Glutamatergic neuron (in vitro differentiated cells): ENCODE measurements at places on chromosomes 6 and 20.

GRCh38 chr20:19767070-19767469, 9.0 kb downstream of the RIN2 start:
- no peak for DNase-seq

- no peak for DNase-seq
Measured at GRCh38 chr6:46186583-46186982, 15.8 kb upstream of the ENPP5 start.

GRCh38 chr6:24940311-24940917, 4.7 kb upstream of the RIPOR2 start:
- no peak for DNase-seq

GRCh38 chr20:43971267-43971666, 56.6 kb downstream of the TOX2 start:
- DNase-seq: no peak

DNA sequence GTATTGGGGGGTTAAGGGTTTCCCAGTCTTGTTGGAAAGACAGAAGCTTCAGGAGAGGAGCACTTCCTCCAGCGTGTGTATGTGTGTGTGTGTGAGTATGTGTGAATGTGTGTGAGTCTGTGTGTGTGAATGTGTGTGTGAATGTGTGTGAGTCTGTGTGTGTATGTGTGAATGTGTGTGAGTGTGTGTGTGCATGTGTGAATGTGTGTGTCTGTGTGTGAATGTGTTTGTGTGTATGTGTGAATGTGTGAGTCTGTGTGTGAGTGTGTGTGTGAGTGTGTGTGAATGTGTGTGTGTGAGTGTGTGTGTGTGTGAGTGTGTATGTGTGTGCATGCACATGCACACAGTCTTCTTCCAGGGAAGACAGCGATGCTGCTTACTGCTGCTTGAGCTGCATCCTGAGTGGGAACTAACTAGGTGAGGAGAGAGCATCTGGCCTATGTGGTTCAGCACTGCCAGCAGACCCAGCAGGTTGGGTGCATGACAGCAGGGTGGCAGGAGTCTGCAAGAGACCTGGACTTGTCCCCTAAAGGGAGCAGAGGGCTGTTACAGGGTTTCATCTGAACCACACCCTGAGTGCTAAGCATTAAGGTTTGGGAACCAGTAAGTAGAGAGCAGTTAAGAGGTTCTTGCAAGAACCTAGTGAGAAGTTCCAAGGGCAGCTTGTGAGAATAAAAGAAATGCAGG, 22.7 kb upstream of the CCND3 start:
- DNase-seq: no peak

DNA sequence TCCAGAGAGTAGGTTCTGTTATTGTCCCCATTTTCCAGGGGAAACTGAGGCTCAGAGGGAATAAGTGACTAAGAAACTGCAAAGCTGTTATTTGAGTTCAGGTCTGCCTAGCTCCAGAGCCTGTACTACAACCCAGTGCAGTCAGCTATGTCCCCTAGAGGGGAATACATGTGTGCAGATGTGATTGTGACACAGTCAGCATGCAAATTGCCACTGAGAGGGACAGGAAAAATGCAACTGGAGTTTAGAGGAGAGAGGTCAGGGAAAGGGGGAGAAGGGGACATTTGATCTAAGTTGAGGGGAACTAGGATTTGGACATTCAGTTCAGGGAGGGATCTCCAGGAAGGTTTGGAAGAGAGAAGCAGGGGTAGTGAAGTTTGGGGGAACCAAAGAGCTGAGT, 38.6 kb upstream of the EPB41L1 start:
- DNase-seq: no peak

DNA sequence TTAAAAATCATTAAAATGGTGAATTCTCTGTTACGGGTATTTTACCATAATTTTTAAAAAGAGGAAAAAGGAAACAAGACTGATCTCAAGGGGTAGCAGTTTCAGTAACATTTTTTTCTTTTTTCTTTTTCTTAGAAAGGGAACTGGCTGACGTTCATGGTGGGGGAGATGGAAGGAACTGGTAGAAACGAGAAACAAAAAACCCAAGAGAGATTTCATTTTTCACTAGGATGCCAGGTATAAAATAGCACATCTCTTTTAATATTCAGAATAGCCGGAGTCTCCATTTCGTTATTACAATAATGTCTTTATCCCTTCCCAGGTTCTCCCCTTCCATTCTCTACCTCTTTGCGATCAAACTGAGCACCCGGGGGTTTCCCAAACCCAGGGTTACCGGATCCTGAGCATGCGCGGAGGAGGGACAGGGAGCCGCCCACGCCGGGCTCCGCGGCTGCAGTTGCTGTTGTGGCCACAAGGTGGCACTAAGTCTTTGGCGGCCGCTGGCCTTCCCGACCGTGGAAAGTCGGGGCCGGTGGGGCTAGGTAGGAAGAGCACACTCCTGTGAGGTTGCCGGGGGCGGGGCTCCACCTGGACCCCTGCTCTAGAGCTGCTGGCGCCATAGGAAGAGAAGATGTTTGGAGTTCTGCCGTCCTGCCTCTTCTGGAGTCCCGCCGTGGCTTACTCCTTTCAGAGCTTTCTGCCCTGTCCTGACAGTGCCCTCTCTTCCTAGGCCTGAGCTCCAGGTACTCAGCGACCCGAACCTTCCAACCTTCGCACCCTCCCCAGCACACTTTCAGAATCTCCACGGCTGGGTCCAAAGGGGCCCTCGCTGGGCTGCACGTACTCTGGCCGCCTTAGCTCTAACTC, 146.8 kb downstream of the SH3BGRL2 start:
- DNase-seq: peak; percentile 87

DNA sequence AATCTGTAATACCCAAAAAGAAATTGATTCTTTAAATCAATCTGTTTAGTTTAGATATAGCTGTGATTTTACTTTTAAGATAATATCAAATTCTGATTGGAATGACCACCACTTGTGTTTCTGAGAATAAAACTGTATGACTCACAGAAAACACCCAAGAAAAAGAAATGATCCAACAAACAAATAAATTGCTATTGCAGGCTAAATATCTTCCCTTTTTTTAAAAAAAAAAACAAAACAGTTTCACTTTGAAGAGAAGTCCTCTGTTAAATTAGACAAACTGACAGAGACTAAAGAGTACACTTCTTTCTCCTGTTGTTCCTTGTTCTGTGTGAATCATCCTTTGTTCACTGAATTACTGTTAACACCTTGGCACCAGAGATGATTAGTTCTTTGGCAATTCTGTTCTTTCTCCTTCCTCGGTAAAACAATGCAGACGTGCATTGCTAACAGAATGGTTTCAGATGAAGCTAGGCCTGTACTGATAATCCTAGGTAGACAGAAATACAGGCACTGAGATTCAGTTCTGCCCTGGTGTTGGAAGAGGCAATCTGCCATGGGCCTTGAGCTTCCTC, 895.2 kb upstream of the CITED2 start:
- DNase-seq: no peak

DNA sequence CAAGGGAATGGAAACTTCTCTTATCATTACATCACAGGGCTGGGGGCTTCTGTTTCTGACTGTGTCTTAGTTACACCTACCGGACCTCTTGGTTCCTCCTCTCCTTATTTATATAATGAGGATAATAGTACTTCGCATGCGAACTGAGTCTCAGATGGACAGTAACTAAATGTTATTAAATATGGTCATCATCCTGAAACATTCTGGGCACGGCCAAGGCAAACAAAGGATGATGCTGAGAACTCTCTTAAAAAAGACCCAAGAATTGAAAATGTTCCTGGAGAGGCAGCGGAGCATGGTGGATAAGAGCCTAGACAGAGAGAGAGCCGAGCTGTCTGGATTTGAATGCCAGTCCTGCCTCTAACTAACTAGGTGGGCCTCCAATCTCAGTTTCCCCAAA, 119.8 kb upstream of the SASH1 start:
- no peak for DNase-seq

- DNase-seq: no peak
Measured at GRCh38 chr6:147126618-147127022, 77.6 kb upstream of the STXBP5 start.

DNA sequence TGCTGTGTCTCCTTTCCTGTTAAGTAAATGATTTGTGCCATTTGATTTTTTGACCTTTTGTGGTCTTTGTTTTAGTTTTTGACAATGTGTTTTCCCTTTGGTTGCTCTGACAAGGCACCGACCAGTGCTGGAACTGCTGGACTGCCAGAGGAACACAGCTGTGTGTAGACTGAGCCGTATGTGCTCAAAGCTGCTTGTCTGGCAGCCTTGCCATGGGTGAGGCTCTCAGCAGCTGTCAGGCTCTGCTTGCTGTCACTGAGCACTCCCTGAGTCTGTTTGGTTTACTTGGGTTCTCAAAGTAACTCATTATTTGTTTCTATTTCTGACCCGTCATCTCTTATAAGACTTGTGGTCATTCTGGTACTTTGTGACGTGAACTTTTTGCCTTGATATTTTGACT, 15.1 kb upstream of the SNRPB start:
- peak; percentile 44 for DNase-seq

DNA sequence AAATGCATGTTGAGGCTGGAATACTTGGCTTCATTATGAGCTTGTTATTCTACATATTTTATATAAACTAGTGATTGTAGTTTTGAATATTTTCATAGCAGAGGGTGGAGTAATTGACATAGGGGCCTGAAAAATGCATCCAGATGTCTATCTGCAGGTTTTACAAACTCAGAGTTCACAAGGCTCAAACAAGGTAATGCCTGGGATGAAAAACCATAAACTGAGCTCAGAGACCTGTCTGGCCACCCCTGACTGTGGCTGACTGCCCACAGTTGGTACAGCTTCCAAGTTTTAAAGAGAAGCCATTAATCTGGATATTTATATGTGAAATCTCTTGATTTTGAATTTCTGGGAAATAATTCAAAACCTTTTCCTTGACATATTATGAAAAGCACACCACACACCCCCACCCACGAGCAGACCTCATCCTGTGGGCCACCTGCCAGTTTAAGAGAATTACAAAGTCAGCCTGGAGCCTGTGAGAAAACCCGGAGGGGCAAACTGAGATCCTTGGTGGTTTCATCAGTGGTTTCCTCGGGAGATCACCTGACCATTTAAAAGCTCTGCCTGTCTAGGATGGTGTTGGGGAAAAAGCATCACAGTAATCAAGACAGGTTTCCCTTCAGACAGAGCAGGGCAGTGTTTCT, 230.1 kb downstream of the SAMD5 start:
- no peak for DNase-seq

GRCh38 chr20:21936720-21937380, 231.4 kb downstream of the PAX1 start:
- DNase-seq: no peak

DNA sequence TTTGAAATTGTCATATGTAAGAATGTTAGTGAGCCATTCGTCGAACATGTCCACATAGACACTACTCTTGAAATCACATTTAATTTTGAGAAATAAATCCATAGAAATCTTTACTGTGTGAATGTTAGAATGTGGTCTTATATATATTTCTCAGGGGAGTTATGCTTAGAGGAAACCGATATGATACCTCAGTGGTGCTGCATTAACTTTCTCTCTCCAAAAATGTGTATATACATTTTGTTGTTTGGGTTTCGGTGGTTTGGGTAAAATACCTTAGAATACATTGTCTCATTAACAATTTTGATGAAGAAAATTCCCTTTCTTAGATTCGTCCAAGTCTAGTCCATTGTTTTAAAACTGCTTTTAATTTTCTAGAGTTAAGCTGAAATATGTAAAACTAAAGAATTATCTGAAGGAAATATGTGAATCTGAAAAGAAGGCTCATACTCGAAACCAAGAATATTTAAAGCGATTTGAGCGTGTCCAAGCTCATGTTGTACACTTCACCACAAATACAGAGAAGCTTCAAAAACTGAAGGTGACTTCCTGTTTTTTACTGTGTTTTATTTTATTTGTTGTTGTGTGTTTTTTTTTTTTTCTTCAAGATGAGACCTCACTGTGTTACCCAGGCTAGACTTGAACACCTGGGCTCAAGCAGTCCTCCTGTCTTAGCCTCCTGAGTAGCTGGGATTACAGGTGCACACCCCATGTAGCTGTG, 10.3 kb downstream of the KIZ start:
- DNase-seq: no peak

- no peak for DNase-seq
Measured at GRCh38 chr6:170013815-170014214, 262.4 kb downstream of the ERMARD start.

DNA sequence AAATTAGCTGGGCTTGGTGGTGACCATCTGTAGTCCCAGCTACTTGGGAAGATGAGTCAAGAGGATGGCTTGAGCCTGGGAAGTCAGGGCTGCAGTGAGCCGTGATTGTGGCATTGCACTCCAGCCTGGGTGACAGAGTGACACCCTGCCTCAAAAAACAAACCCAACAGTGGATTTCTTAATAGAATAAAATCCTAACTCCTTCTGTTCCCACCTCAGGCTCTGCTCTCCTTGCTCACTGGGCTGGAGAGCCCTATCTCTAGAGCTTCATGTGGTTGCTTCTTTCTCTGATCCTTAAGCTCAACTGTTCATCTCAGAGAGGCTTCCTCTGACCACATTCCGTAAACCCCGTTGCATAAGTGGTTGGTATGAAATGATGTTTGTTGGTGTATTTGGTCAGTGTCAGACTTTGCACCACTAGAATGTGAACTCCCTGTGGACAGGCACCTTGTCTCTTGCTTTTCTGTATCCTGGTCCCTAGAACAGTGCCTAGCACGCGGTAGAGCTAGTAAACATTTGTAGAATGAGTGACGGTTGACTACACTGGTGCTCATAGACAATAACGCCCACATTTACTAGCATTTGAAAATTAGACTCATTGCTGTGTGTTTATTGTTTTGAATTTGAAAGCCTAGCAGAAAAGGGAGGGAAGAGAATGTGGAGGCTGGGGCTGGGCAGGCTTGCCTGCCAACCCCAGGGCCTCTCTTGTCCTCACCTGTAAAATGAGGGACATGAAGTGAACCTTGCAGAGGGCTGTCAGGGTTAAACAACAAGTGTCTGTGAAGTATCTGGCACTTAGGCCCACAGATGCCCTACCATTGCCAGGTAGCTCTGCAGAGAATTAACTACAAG, 4.2 kb downstream of the MAPRE1 start:
- DNase-seq: no peak

DNA sequence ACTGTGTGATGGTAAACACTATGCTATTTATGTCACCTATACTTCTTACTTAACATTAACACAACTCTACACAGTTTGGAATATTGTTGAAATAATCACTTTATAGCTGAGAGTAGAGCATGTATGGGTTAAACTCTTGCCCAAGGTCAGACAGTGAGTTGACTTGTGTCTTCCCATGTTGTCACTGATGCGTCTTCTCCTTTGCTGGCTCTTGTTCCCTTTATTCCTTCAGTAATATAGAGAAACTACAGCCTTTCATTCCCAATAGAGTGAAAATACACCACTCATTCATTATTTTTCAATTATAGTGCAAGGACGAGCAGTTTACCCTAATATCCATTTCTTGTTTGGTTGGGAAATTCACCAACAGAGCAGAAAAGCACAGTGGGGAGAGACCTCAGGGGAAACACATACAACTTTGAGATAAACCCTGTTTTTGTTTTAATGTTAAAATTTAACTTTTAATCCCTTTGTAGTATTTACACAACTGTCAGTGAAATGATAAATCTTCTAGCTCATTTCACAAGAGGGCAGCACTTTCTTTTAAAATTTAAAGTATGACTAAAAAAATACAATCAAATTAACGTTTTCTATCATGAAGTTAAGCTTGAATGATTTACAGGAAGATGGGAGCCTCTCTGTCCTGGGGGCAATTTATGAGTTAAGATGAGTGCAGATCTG, 363.0 kb downstream of the UTRN start:
- DNase-seq: no peak
